ENCODE measurements at places on chromosomes 3 and 15.

DNA sequence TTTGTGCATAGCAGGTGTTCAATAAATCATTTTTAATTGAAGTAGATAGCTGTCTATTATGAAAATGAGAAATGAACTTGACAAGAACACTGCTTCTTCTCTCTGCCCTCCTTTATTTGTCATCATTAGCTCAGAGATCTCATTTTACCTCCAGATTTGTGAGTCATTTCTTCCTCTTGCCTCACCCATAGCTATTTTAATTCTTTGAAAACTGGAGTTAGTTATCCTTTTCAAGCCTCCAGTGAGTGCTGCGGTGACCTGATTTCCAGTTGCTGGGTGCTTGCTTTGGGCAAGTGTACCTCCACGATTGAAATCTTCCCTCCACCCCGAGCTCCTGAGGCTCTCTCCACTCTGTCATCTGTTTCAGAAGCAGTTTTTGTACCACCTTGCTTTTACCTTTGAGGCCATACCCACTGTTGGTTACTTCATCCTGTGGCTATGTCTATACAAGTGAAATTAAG, 114.6 kb downstream of the NFKBIZ start:
- no peak for DNase-seq

GRCh38 chr3:187498211-187498724, 130.1 kb downstream of the RTP4 start:
- DNase-seq, result no peak

GRCh38 chr3:122555275-122556071, 8.6 kb downstream of the PARP9 start:
- DNase-seq, result no peak

DNA sequence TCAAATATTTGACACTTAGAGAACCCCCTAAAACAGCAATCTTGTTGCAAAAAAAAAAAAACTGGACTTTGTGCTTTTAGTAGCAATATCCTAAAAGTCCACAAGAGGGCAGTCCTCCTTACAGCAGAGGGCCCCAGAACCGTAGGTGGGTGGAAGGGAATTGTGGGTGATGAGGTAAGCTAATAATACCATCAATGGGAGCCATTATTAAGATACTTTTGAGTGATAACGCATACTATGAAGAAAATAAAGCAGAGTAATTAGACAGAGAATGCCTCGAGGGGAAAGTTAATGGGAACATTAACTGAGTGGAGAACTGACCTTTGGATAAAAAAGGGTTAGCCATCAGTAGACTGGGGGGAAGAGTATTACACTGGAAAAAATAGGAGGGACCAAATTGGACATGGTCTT, 229.9 kb downstream of the THRB start:
- no peak for DNase-seq

- DNase-seq, result no peak
Observed at GRCh38 chr3:1439395-1439794, 346.6 kb downstream of the CNTN6 start.

DNA sequence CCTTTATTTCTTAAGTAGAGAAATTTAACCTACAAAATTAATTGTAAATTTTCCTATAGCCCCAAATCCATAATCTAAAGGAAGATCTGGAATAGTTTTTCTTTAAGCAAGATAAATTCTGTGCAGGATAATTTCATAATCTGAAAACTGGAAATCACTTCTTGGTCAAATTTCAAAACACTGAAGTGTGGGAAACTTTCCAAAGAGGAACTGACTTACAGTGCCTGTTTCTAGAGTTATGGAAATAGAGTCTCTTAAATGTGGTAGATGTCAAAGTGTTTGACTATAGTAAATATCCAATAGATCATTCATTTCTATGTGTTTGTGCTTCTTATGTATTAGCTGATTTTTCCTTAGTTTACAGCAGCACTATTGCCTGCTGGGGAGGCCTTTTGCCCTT, 1.6 kb upstream of the P2RY13 start:
- DNase-seq, result no peak

DNA sequence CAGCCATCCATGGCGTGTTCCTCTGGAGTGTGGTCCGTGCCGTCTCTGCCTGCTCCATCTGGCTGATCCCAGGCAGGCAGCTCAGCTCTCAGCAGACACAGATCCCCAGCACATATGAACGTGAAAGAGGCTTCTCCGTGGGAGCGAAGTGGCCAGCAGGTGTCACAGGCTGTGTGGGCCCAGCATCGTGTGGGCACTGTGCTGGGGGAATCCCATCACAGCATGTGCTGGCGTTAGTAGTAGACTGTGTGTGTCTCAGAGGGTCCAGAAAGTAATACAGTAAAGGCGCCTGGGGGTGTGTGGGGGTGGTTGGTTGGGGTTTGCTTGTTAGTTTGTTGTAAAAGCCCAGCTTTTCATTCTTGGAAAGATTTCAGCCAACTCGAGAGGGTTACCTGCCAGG, 147.6 kb downstream of the IGF1R start:
- no peak for DNase-seq

GRCh38 chr3:33751336-33751735, 33.3 kb upstream of the CLASP2 start:
- DNase-seq, result no peak

DNA sequence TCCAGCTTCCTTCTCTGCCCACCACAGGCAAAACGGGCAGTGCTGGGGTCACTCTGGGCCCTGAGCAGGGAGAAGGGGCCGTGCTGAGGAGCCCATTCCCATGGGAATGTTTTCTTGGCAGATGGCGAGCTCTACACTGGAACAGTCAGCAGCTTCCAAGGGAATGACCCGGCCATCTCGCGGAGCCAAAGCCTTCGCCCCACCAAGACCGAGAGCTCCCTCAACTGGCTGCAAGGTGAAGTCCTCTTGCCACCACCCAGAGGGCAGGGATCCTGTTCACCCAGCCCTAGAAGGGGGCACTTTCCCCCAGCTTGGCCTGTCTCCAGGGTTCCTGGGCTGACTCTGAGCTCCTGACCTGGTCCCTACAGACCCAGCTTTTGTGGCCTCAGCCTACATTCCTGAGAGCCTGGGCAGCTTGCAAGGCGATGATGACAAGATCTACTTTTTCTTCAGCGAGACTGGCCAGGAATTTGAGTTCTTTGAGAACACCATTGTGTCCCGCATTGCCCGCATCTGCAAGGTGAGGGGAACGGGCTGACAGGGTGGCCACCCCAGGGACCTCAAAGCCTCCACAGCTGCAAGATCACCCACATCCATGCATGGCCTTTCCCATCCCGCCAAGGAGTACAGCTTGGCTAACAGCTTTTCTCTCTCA, 12.4 kb downstream of the CIB1 start:
- no peak for DNase-seq

- no peak for DNase-seq
Observed at GRCh38 chr3:72405943-72406566, 442.2 kb downstream of the SHQ1 start.

GRCh38 chr3:123877965-123878364, 6.2 kb downstream of the MYLK start:
- DNase-seq, result no peak

Data from stimulated activated CD8-positive, alpha-beta memory T cell treated with anti-CD3 and anti-CD28 coated beads, Interleukin-4, amount 100 ng/mL, for 24 hours (primary cell).